ENCODE measurements at places on chromosomes 1 and 21.

DNA sequence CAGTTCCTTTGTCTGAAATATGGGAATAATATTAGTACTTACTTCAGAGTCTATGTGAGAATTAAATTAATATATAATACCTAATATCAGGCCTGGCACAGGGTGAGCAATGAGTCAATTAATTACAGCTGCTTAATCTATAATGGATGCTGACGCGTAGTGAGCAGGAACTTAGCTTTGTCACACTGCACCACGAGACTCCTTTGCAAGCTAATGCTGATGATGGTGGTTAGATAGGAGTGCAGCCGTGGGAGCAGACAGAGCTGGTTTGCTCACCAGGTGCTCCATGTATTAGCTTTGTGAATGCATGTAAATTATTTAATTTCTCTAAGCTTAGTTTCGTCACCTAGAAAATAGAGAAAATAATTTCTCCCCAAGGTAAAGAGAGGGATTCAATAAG, 35.1 kb downstream of the KCNJ15 start:
- DNase-seq, result no peak

GRCh38 chr1:233844692-233845091, 59.8 kb upstream of the SLC35F3 start:
- DNase-seq, result no peak

GRCh38 chr1:3902571-3903091, 2.6 kb upstream of the C1orf174 start:
- no peak for DNase-seq

DNA sequence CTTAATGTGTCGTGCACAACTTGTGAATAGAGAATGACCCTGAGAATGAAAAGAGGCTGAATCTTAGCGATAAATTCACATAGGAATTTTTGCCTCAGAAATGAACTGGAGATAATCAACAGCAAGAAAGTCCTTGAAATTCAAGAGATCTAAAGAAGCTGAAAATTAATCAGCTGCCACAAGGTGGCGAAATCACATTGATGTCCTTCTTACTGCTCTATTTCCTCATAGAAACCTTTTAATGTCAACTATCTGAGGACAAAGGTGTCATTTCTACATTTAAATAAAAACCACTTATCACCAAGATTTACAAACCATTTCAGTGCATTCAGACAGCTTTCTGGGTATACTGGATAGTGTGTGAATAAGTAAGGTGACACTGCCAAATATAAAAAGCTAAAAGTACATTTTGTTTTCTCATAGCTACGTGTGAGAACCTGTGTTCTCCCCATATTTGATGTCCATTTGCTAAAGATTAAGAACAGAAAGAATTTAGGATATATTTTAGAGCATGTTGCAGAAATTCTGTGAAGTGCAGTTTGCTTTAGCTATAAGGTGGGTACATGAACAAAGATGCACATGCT, 485.3 kb upstream of the PTBP2 start:
- peak; percentile 39 for DNase-seq

All from SJSA1 (cell line).